Stimulated activated CD8-positive, alpha-beta memory T cell treated with anti-CD3 and anti-CD28 coated beads, Interleukin-4, amount 100 ng/mL, for 4 hours (primary cell): ENCODE measurements at places on chromosomes 12 and 14.

- no peak for DNase-seq
Measured at GRCh38 chr14:84927096-84927827, 602.7 kb upstream of the FLRT2 start.

DNA sequence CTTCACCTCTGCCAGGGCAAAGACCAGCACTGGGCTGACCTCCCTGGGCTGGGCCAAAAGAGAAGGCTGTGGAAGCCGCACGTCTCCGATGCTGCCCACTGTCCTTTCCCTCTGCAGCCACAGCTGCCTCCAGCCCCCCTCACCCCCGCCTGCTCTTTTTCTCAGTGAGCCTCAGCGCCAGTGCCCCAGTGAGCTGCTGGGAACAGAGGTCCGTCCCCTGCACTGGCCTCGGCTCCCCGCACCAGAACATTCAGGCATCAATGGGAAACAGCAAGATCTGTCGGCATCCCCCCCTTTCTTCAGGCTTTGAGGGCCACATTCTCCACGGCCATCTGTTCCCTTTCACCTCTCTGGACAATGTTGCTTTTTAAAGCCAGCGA lies 398.1 kb downstream of the ZFP36L1 start:
- no peak for DNase-seq

GRCh38 chr12:93713060-93713459 lies 35.9 kb downstream of the CRADD start:
- DNase-seq: no peak

GRCh38 chr12:2378835-2379330 lies 326.1 kb downstream of the CACNA1C start:
- no peak for DNase-seq
